Endothelial cell of umbilical vein (primary cell): ENCODE measurements at places on chromosomes 6 and 20. TPM values are rescaled to one million over a fixed set of nuclear protein-coding genes. Genes with fewer than 3 reads are reported as not detected.

DNA sequence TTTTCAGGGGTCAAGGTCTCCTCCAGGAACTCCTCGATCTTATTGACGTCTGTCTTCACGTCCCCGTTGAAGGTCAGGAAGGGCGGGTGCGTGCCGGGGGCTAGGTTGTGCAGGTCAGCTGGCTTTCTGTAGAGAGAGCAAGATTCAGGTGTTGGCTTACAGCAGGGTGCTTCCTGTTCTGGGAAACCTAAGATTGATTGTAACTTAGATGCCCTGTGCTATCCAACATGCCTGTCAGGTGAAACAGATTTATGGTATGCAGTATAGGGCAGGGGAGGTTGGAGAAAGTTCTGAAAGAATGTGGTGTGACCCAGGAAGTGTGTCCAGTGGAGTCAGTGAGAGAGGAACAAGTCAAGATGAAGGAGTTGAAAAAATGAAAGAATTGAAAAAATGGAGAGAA lies 66.4 kb downstream of the CLIC5 start:
- no peak for DNase-seq

DNA sequence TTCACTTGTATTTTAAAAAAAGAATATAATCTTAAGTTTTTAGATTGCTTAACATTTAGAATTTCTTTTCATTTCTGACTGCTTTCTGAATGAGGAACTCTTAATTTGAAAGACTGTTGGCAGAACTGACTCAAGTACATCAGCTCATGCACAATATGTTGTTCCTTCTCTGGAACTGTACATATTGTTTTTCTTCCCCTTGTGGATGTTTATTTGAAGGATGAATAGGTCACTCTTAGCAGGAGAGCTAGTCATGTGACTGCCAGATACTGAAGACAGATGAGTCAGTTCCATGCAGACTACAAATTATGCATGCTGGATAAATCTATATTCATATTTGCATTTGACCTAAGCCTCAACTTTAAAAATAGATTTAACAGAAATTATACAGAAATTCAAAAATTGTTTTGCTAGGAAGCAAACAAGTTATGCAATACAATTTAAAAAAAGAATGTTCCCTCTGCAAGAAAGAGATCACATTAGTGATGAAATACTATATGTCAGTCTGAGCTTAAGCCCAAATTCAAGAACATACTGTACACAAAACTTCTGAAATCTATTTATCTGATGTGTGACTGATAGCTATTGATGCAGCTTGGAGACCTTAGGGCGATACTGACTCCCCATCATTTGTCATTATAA lies 1274.9 kb upstream of the GJE1 start:
- peak; percentile 89 for DNase-seq

GRCh38 chr6:153045271-153045670 lies 42.8 kb upstream of the MTRF1L start:
- DNase-seq = no peak

- no peak for DNase-seq
These were observed 680.2 kb upstream of the AGPAT4 start for GRCh38 chr6:161954077-161954476.

The LST1 gene
- total RNA-seq = 1.00 and 2.0 TPM in 2 replicates

The PTK6 gene
- 0.18 TPM in 1 of 2 replicates, not detected in the other for total RNA-seq

The HIVEP2 gene
- total RNA-seq = 4.7 and 5.2 TPM in 2 replicates
